ENCODE measurements at places on chromosomes 12 and 14. TPM values are rescaled to one million over a fixed set of nuclear protein-coding genes. Genes with fewer than 3 reads are reported as not detected.

Gene NOS1
- not detected for total RNA-seq

Gene FAM186B
- total RNA-seq = not detected

Gene GABARAPL1
- total RNA-seq = 29.2 TPM

Gene CKAP4
- total RNA-seq = 168 TPM

Gene KRT78
- total RNA-seq = not detected

Gene TIMELESS
- total RNA-seq = 23.5 TPM

Gene FOXN4
- total RNA-seq = not detected

Gene PPM1H
- 1.5 TPM for total RNA-seq

Gene SLC17A8
- not detected for total RNA-seq

Gene KRT73
- total RNA-seq = not detected

Gene HSPB8
- total RNA-seq = 19.1 TPM

Gene TEX22
- total RNA-seq = not detected

Gene C14orf132
- total RNA-seq = 2.2 TPM

Gene CHGA
- not detected for total RNA-seq

Gene C14orf119
- total RNA-seq = 32.6 TPM

Gene NDRG2
- total RNA-seq = 0.69 TPM

Gene PCBP2
- total RNA-seq = 203 TPM

Gene TPI1
- total RNA-seq = 1,150 TPM

Gene NAB2
- total RNA-seq = 16.1 TPM

Gene AGAP2
- total RNA-seq = 0.25 TPM

Gene DNM1L
- 68.5 TPM for total RNA-seq

Gene CLEC4E
- total RNA-seq = not detected

Gene SIX6
- not detected for total RNA-seq

Gene PIANP
- not detected for total RNA-seq
